ENCODE measurements at places on chromosomes 5 and 9.

- no peak for DNase-seq
These were observed 28.0 kb upstream of the NFIL3 start for GRCh38 chr9:91451431-91452270.

DNA sequence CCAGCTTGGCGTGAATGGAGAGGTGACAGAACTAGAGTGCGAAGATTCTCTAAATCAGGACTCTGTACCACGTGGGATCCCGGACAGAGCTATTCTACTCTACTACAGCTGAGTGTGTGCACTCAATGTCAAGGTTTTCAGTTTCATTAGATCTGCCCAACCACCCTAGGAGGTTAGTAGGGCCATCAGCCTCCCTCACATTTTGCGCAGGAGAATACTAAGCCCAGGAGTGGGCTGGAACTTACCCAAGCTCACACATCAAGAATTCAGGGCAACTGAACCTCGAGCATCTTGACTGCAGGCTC lies 68.3 kb upstream of the TBC1D2 start:
- no peak for DNase-seq

GRCh38 chr5:33936381-33937016 lies at the start of gene RXFP3:
TSS of gene RXFP3 (plus strand) at chr5:33936386. CDS start at chr5:33936741, 355 bp downstream.
- peak; percentile 27 for DNase-seq

DNA sequence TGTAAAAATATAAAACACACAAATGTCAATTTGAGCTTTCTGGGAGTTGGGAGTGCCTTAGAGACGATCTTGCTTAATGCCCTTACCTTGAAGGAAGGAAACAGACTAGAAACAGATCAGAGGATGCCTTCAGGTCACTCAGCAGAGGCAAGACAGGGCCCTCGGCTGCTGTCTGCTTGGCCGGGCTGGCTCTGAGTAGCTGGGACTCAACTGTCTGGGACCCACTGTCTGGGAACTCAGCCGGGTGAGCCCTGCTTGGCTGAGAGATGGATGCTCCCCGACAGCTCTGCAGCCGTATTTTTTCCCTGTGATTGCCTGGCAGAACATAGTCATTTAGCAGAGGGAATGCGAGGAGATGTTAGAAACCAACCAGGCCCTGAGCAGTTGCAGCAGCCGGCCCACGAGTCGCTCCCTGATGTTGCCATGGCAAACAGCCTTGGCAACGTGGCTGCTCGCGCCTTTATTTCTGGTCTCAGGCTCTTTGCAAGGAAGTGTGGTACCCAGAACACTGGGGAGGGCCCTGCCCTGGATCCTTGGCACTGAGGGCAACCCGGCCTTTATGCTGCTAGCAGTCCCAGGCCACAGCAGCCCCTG lies 10.9 kb downstream of the PPARGC1B start:
- no peak for DNase-seq

GRCh38 chr5:98454904-98455303 lies 318.6 kb upstream of the RGMB start:
- no peak for DNase-seq

GRCh38 chr5:11540112-11540511 lies 364.1 kb downstream of the CTNND2 start:
- no peak for DNase-seq

GRCh38 chr9:89491694-89492093 lies 6.2 kb downstream of the SEMA4D start:
- no peak for DNase-seq

- no peak for DNase-seq
These were observed 13.6 kb downstream of the ROPN1L start for GRCh38 chr5:10455277-10455670.

- DNase-seq, result no peak
These were observed 35.9 kb upstream of the LRRC70 start for GRCh38 chr5:62542720-62543119.

- DNase-seq, result no peak
These were observed 251.6 kb downstream of the IRX2 start for GRCh38 chr5:2499917-2500316.

DNA sequence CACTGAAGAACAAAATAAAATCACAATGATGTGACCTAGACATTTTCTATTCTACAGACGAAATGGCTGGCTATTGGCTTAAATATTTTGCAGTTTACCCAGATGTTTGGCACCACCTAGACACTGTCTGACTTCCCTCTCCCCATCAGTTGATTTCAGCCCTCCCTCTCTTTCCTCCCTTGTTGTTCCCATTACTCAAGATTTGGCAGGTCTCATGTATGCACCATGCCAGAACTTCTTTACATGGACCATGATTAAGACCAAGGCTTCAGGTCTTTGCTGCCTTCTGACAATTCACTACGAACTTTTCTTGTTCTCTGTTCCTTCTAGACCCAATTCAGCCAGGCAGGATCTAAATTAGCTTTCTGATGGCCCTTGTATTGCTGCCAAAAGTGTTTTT lies 66.6 kb upstream of the GDNF start:
- no peak for DNase-seq

DNA sequence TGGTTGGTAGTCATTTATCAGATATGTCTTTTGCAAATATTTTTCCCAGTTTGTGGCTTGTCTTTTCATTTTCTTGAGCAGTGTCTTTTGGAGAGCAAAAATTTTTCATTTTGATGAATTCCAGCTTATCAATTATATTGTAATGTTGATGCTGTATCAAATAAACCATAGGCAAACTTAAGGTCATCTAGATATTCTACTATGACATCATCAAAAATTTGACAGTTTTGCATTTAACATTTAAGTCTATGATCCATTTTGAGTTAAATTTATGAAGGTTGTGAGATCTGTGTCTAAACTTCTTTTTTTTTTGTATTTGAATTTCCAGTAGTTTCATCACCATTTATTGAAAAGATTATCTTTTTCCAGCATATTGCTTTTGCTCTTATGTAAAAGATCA lies 505.5 kb upstream of the COX7C start:
- no peak for DNase-seq

DNA sequence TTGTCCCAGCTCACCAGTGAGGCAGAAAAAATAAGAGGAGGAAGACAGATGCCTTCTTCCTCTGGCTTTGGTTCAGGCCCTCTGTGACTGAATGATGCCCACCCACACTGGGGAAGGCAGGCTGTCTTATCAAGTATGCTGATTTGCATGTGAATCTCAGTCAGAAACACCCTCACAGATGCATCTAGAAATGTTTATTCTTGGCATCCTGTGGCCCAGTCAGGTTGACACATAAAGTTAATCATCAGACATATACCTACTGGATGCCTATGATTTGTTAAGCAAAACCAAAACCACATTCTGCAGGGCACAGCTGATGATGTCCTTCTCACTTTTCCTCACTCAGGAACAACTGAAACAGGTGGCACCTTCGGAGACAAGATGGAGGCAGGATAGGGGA lies 243.4 kb upstream of the KCNN2 start:
- DNase-seq, result no peak

- DNase-seq, result no peak
These were observed 33.0 kb upstream of the ARHGAP26 start for GRCh38 chr5:142737179-142737578.
